Sciatic nerve (tissue), 2 donors: ENCODE measurements at places on chromosomes 6 and 20.

DNA sequence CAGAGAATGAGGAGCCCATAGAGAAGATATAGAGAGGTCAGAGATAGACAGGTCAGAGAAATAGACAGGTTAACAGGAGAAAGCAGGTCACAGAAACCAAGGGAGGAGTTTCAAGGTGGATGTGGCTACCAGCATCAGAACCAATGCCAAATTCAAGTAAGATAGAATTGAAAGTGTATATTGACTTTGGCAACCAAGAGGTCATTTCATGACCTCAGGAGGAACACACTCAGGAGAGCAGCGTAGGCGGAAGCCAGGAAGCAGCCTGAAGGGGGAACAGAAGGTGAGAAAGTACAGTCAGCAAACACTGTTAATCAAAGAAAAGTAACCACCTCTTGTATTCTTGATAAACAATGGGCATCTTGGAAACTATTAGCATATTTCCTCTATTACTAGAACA, 33.9 kb upstream of the ALDH8A1 start:
- DNase-seq, result no peak

GRCh38 chr6:132643547-132643946, 15.4 kb downstream of the TAAR1 start:
- no peak for DNase-seq

GRCh38 chr6:22145376-22145775, 151.5 kb downstream of the PRL start:
- DNase-seq, result no peak

- no peak for DNase-seq
Measured at GRCh38 chr6:4280707-4281106, 145.3 kb upstream of the ECI2 start.

DNA sequence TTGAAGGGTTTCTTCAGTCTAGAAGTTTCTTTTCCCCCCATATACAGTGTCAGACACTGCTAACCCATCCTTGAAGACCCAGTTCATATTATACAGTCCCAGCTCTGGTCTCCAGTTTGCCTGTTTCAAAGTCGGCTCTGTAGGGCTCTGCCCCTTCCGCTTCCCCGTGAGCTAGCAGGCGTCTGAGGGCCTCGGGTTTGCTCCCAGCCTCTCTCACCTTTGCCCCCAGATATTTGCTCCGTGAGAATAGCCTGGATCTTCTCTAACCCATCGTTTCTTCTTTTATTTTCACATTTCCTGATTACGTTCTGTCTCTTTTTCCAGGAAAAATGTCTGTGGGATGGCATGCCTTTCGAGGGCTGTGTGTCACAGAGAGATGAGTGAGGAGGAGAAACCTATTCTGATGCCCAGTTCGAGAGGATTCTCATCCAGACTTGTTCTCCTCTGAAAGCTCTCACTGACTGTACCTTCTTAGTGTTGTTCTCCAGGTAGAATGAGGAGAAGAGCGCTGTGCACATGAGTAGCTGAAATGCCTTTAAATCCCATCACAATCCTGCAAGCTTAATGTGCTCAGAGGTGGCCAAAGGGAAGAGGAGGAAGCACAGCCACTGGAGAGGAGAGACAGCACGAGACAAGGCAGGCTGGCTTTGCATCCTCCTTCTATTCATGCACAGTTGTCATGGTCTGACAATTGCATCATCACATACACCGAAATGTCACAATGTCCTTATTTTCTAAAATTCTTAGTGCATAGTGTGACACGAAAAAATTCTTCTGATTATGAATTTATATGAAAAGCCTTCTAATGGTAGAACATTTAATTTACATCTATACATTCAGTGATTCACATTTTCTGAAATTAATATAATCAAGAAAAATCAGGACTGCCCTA, 171.1 kb downstream of the FOXA2 start:
- no peak for DNase-seq

- no peak for DNase-seq
Measured at GRCh38 chr6:16503241-16503775, 258.0 kb downstream of the ATXN1 start.

GRCh38 chr6:36054415-36054814, 26.8 kb downstream of the MAPK14 start:
- no peak for DNase-seq

GRCh38 chr20:5364136-5364821, 47.5 kb upstream of the PROKR2 start:
- DNase-seq, result no peak

- DNase-seq, result no peak
Measured at GRCh38 chr6:71326611-71327010, 38.0 kb downstream of the OGFRL1 start.

DNA sequence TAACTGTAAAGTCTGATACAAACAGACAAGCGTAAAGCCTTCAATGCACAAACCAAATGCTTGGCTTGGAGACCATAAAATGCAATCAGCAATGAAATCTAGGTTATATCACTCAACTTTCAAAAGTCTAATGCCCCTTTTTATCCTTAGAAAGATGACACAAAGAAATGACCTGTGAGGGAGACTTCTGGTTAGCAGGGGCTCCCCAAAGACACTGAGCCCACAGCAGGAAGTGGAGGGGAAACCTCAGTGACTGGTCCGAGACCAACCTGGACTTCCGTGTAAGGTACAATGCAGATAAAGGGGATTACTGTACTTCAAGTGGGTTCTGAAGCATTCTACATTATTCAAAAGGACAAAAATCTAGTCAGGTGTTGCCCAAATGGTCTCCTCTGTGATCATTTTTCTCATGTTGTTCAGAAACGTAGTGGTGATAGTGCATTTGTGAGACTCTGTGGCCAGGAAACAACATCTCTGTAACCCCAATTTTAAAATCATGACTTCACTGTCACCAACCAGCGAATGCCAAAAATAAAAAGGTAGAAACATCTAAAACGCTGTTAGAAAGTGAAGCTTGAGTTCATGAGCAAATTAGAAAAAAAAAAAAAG, 88.2 kb downstream of the HIVEP2 start:
- DNase-seq, result no peak

DNA sequence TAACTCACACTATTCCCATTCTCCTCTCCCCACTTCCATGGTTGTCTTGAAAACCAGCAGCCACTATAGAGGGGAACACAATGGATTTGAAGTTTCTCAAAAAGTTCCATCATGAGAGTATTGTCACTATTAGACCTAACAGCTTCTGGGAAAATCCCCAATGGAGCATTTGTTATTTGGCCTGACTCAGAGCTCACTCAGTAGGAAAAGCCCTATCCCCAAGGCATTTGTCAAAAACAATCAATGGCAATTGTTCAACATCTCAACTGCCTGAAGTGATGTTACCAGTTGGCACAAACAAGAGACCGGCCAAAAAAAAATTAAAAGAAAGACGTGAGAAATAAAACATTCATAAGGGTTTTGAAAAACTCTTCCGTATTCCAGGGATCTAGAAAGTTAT, 98.8 kb downstream of the MYLK4 start:
- no peak for DNase-seq

DNA sequence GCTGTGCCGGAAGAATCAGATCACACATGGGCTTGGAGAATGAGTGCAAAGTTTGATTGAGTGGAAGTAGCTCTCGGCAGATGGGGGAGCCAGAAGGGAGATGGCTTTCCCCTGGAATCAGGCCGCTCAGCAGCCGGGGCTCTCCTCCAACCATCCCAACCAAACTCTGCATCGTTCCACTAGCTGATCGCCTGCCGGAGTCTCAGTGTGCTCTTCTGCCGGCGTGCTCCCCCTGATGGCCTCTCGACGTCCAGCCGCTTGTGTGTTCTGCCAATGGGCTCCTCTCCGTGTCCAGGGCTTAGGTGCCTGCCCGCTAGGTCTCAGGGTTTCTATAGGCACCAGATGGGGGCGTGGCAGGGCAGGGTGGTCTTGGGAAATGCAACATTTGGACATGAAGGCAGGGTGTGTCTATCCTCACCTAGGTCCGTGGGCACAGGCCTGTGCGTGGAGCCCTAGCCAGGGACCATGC, 4.9 kb upstream of the BIRC7 start:
- DNase-seq, result peak; percentile 77

DNA sequence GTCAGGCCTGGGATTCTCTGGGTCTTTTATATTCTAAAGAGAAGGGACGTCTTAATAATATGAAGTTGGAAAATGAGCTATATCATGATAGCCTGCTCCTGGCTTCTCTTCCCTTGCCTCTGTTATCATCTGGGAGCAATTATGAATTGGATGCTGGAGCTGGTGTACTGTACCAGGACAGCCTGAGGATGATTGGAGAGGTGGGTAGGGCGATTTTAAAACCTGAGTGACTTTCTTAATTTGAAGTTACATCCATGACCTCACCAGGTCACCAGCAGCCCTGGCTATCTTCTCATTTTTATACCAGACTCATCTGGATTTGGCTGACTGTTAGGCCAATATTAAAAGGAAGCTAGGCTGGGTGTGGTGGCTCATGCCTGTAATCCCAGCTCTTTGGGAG, 317.6 kb downstream of the CLIC5 start:
- no peak for DNase-seq

GRCh38 chr20:38393259-38393658, 41.9 kb downstream of the SNHG17 start:
- DNase-seq, result no peak

- no peak for DNase-seq
Measured at GRCh38 chr20:208942-209566, 18.0 kb upstream of the DEFB129 start.

GRCh38 chr20:51428401-51429143, 113.9 kb downstream of the NFATC2 start:
- DNase-seq, result no peak

GRCh38 chr6:134589512-134589911, 271.6 kb upstream of the SGK1 start:
- DNase-seq, result no peak

GRCh38 chr6:41377071-41377470, 41.7 kb downstream of the NCR2 start:
- no peak for DNase-seq

GRCh38 chr20:23915844-23916243, 36.3 kb upstream of the CST5 start:
- no peak for DNase-seq

GRCh38 chr6:159931112-159931511, 37.8 kb upstream of the IGF2R start:
- DNase-seq, result no peak

DNA sequence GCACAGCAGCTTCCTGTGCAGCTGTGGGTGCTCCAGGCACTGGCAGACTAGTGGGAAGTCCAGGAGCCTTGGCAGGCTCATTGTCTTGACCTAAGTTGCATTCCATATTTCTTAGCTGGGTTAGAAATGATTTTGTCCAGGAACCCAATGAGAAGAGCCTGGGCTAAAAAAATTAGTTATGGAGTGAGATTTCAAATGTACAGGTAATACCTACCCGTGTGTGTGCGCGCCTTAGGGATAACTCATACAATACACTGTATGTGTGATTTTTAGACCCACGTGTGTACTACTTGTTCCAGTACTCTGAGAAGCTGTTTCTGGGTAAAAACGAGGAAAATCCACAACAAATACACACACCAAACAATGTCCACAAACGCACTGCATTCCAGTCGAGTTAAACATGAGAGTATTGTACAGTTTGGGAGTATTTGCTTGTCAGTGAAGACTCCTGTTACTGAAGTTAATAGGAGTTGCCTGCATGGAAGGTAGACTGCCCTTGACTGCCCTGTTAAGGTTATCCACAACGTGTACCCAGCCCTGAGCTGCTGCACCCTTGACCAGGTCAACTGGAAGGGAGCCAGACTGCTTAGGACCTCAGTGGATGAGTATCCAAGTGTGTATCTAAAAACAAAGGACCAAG, 1.4 kb downstream of the PAQR8 start:
- no peak for DNase-seq

GRCh38 chr6:53035549-53036213, 29.5 kb upstream of the FBXO9 start:
- no peak for DNase-seq

- no peak for DNase-seq
Measured at GRCh38 chr6:151005164-151005563, 139.7 kb downstream of the MTHFD1L start.

DNA sequence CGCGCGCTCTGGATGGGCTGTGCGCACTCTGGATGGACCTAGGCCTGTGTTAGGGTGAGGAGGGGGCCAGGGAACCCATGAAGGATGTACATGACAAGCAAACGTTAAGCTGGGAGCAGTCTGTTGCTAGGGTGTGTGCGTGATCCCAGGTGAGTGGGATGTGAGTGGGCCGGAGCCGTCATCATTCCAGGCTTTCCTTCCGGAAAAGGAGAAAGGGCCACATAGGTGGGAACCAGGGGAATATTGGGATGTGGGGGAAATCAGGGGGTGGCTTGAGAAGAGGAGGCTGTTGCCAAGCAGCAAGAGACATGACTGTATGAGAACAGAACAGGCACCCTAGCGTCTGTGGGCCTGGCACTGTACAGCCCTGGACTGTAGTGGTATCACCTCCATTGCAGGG, 49.7 kb upstream of the EPB41L1 start:
- no peak for DNase-seq

GRCh38 chr20:19851861-19852260, 93.8 kb downstream of the RIN2 start:
- no peak for DNase-seq

GRCh38 chr6:148513145-148514071, 170.8 kb downstream of the SASH1 start:
- DNase-seq, result no peak

DNA sequence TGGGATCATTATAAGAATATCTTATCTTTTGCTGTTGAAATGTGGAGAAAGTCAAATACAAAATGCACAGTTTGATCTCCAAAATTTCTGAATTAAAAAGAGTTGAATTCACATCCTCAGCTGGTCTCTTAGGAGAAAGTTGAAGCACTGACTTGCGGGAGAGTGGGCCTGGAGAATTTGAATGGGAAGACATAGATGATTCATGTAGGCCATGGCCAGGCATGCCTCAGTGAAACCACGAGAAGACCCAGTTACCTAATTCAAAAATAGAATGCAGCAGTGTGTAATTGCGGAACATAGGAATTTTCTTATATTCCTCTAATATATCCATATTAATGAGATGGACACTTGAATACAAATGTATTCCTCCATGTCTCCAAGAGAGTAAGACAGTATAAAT, 53.0 kb upstream of the DTNBP1 start:
- DNase-seq, result no peak

GRCh38 chr6:92263864-92264263, 1155.5 kb downstream of the EPHA7 start:
- DNase-seq, result no peak

- no peak for DNase-seq
Measured at GRCh38 chr6:21166754-21167153, 426.8 kb upstream of the SOX4 start.

DNA sequence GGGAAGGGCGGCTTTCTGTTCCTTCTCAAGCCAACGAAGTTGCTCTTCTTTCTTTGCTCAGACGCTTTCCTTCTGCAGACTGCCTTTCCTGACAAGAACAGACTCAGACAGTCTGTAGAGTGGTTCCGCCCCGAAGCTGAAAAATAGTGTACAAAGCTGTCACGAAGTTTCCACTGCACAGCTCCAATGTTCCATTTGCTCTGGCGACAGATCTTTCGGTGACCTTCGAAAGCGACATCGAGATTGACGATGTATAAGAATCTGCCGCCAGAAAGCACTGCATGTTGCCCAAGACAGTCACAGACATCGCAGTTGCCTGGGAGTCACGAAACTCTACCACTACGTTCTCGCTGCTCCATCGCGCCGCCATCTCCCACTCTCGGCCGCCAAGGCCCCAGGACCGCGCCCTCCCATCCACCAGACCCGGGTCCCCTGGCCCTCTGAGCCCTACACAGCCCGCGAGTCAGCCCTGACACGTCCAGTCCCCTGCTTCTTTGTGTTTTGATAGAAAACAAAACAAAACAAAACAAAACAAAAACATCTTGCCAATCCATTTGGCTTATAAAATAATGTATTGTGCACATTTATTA, 42.1 kb upstream of the ZNF184 start:
- no peak for DNase-seq

GRCh38 chr20:3307078-3307477, 68.1 kb upstream of the SLC4A11 start:
- no peak for DNase-seq

GRCh38 chr6:131003488-131004386, 59.3 kb downstream of the EPB41L2 start:
- DNase-seq, result no peak
